Thymus (tissue), 14 donors: ENCODE measurements at places on chromosomes 3 and 15. TPM values are rescaled to one million over a fixed set of nuclear protein-coding genes. Genes with fewer than 3 reads are reported as not detected.

Gene PROS1
- total RNA-seq = 2.7 TPM

Gene DPH6
- 15.3 TPM for total RNA-seq

Gene FAM107A
- total RNA-seq = 7.9 TPM

Gene ABHD10
- 42.4 TPM for total RNA-seq

Gene ZNF717
- total RNA-seq = 8.4 TPM

Gene LMAN1L
- total RNA-seq = not detected

Gene ARPIN
- total RNA-seq = 2.7 TPM

GRCh38 chr3:15657016-15657415 is 55.5 kb downstream of the BTD start:
- H3K27me3 ChIP-seq = peaks cover 3% of the 10 kb centered on the region
- DNase-seq = no peak
- H3K36me3 ChIP-seq = no peaks in the 10 kb centered on the region
- H3K27ac ChIP-seq = no peak overlapping the region
- H3K4me1 ChIP-seq = no peaks in the 10 kb centered on the region

DNA sequence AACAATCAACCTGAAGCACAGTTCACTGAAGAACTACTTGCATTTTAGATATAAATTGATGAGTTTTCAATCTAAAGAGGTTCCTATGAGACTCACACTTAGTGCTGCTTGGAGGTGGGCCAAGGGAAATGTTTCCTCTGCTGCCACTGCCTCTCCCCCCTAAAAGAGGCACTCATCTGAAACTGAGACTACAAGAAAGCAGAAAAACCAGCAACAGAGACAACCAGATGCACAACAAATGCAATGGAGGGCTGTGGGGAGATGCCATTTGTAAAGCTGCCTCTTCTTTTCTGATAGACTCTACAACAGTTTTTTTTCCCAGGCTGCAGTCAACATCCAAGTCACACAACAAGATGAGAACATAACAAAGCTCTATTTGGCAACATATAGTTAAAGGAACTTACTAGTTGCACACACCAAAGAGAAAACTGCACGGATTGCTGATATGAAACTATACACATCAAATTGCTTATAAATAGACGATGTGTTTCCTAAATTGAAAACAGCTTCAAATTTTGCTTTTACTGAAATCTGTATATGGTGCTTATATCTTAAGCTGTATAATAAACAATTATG is 11.0 kb downstream of the TSPAN3 start:
- peak; percentile 47 for DNase-seq
- peaks cover 7% of the 10 kb centered on the region for H3K4me1 ChIP-seq
- H3K4me3 ChIP-seq = no peak overlapping the region
- peak overlapping the region; percentile 72 for H3K27ac ChIP-seq

DNA sequence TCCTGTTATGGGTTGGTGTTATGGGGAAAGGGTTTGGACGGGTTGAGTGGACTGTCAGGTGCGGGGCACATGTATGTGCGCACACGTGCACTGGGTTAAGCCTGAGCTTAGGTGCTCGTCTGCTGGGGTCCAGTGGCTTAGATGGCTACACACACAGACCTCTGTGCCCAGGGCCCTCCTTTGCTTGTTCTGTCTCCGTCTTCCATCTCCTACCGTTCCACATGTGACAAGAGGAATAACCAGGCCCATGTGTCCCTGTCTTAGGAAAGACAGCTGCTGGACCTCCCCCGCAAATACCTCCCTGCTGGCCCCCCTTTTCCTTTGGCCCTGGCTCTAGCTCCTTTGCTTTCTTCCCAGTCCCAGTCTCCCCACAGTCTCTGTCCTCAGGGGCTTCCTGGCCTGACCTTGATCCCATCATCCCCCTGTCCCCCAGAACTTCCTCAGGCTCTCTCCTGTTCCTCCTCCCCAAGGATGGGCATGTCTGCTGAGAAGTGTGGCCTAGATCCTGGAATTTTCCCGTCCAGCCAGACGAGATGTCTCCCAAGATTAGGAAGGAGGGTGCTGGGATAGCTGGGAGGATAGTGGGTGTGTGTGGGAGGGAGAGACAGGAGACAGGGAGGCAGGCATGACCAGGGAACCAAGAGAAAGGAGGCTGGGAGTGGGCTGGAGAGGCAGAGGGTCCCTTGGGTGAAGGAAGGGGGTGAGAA is 797 bp upstream of the THPO start:
- H3K36me3 ChIP-seq = no peaks in the 10 kb centered on the region
- no peak overlapping the region for H3K4me3 ChIP-seq
- H3K4me1 ChIP-seq = peaks cover 18% of the 10 kb centered on the region
- peaks cover 72% of the 10 kb centered on the region for H3K27me3 ChIP-seq
- H3K27ac ChIP-seq = no peak overlapping the region

DNA sequence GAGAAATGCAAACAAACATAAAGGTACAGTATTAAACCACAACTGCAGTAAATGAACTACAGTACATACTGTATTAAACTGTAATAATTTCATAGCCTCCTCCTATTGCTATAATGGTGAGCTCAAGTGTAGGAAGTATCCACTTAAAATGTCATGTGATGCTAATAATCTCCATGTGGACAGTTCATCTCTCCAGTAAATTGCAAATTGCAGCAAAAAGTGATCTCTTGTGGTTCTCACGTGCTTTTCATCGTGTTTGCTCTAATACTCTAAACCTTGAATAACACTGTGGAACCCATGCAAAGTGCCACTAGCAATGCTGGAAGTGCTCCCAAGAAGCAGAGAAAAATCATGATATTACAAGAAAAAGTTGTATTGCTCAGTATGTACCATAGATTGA is 9.2 kb upstream of the FNDC3B start:
- H3K4me3 ChIP-seq = no peak overlapping the region
- H3K27ac ChIP-seq = no peak overlapping the region
- H3K36me3 ChIP-seq = no peaks in the 10 kb centered on the region
- no peaks in the 10 kb centered on the region for H3K27me3 ChIP-seq
- DNase-seq = no peak
- no peaks in the 10 kb centered on the region for H3K4me1 ChIP-seq

DNA sequence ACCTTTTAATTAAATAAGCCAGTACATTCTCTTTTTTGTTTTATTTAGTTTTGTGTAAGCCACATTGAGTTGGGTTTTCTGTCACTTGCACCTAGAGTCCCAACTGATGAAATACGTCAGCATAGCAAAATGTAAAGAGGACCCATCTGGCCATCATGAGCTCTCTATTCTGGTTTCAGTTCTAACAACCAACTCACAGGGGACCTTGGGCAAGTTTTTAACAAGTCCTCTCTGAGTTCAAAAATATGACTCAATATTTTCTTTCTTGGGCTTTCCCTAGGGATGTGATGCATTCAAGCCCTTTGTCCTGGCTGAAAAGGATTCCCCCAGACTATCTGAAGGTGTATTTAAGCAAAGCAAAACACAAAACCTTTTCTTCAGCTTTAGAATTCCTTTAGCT is 32.9 kb downstream of the PLCH1 start:
- DNase-seq = no peak
- no peak overlapping the region for H3K4me3 ChIP-seq
- H3K36me3 ChIP-seq = no peaks in the 10 kb centered on the region
- H3K27me3 ChIP-seq = no peaks in the 10 kb centered on the region
- H3K27ac ChIP-seq = no peak overlapping the region

DNA sequence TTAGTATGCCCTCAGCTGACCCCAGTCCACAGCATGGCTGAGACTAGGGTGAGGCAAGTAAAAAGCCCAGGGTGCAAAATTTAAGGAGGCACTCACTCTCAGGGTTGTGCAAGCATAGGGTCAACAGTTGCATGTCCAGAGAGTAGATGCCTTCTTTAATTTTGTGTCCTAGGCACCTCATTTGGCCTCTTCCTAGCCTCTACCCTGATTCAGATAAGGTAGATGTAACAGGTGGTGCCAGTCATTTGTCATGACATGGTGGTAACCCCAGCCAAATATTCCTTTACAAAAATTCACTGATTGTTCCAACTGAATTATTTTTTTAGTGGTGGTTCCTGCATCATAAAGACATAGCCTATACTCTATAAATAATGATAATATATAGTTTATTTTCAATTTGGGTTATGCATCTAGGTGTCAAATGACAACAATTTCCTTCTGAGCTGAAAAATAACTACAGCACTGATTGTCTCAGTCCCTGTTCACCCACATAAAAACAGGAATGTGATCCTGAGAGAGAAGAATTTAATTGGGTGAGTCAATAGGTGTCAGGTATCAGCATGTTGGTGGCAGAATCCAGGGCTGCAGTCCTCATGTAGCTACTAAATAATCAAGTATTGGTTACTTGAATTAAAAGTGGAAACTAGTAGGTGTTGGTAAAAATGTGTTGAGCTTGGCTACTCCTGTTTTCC is 44.2 kb upstream of the TIPARP start:
- H3K36me3 ChIP-seq = no peaks in the 10 kb centered on the region
- H3K4me3 ChIP-seq = no peak overlapping the region
- no peaks in the 10 kb centered on the region for H3K27me3 ChIP-seq
- H3K27ac ChIP-seq = no peak overlapping the region
- H3K4me1 ChIP-seq = no peaks in the 10 kb centered on the region
- DNase-seq = no peak

- H3K4me3 ChIP-seq = no peak overlapping the region
- no peak for DNase-seq
- H3K27ac ChIP-seq = peak overlapping the region; percentile 74
- H3K4me1 ChIP-seq = no peaks in the 10 kb centered on the region
- H3K27me3 ChIP-seq = peaks cover 2% of the 10 kb centered on the region
These were observed 42.4 kb upstream of the TLE3 start for GRCh38 chr15:70140025-70140542.

- no peak overlapping the region for H3K4me3 ChIP-seq
- H3K27ac ChIP-seq = no peak overlapping the region
- H3K36me3 ChIP-seq = no peaks in the 10 kb centered on the region
- no peaks in the 10 kb centered on the region for H3K4me1 ChIP-seq
- no peaks in the 10 kb centered on the region for H3K27me3 ChIP-seq
- DNase-seq = no peak
These were observed 127.4 kb downstream of the ATP10A start for GRCh38 chr15:25735550-25736384.

GRCh38 chr15:56056626-56057025 is 63.2 kb upstream of the NEDD4 start:
- no peak for DNase-seq
- H3K36me3 ChIP-seq = no peaks in the 10 kb centered on the region
- H3K27ac ChIP-seq = no peak overlapping the region
- H3K4me3 ChIP-seq = no peak overlapping the region
- H3K27me3 ChIP-seq = no peaks in the 10 kb centered on the region

GRCh38 chr3:64827431-64827830 is 139.6 kb upstream of the ADAMTS9 start:
- no peak for DNase-seq
- H3K27me3 ChIP-seq = no peaks in the 10 kb centered on the region
- H3K27ac ChIP-seq = no peak overlapping the region
- H3K4me1 ChIP-seq = no peaks in the 10 kb centered on the region
